AG10803 (cell line): ENCODE measurements at places on chromosomes 4 and X.
A peak's percentile ranks its signal among the peaks of the same experiment; 100 is the strongest.

- no peak for DNase-seq
These were observed 11.2 kb upstream of the FREM3 start for GRCh38 chr4:143711543-143712154.

DNA sequence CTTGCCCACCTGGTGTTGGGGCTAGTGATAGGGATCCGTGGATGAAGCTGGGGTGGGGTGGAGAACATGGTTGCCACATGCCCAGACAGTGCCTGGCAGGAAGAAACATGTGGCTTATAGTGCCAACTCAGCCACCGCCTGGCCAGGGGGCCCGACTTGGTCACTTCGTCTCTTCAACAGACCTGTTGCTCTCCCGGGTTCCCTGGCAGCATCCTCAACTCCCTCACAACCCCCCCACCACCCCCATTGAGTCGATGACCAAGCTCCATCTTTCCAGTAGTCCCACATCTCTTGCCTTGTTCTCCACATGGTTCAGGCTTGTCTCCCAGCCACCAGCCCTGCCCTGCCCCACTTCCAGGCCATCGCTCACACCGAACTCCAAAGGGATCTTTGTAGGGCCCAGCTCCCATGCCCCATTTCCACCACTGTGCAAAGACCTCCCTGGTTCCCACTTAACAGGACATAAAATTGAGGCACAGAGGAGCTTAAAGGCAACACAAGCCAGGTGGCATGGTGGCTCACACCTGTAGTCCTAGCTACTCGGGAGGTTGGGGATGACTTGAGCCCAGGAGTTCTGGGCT lies 7.8 kb downstream of the PNCK start:
- DNase-seq = no peak

- DNase-seq = no peak
These were observed 526.6 kb upstream of the SLIT2 start for GRCh38 chr4:19725130-19725529.

DNA sequence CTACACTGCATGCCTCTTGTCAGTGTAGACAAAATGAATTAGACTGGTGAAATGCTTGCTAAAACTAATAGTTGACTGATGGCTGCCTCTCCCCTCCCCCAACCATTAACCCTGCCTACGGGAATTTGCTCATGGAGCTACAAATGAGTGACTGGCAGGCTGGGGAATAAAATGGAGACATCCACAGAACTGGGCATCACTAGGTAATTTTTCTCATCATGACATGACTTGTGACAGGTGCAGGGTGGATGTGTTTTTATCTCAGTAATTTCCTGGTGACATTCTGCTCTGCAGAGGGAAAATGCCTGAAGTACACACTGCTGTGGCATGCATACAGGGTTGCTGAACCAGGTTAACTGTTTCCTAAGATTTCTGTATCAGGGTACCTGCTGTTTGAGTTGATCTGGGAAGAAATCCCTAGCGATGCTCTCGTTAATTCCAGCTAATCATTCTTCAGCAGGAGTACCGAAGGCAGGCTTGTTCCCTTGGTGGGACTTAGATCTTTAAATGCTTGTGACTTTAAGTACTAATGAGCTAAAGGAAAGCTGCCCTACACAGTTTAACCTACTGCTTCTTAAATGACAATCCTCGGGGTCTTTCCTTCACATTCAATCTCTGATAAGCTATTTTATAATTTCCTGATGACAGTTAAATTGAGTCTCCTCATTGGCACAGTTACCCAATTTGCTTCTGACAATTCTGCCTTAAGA lies 376.3 kb upstream of the LCORL start:
- no peak for DNase-seq

GRCh38 chrX:78111140-78111931 lies 7.3 kb downstream of the PGK1 start:
- no peak for DNase-seq

GRCh38 chr4:82017680-82018079 lies 356.1 kb downstream of the HNRNPD start:
- DNase-seq = peak; percentile 9

- no peak for DNase-seq
These were observed 59.2 kb upstream of the TMEM164 start for GRCh38 chrX:109943740-109944092.

- DNase-seq = no peak
These were observed 126.2 kb upstream of the ANXA10 start for GRCh38 chr4:167966143-167966542.

DNA sequence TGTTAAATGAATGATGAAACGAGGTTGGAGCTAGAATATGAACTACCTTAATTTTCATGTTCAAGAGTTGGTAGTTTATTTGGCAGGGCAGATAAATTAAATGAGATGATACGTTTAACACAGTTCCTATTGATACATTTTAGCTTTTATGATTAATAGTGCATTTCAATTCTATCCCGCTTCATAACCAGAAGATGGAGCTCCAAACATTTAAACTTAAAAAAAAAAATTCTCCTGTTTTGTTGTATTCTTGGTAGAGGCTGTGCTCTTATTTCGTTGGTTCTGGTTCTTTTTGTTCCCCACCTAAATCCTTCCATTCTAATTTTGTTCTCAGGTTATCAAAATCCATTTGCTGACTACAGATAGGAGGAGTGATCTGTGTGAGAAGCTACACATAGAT lies 71.8 kb upstream of the PTPN13 start:
- DNase-seq = peak; percentile 18

- no peak for DNase-seq
These were observed 271.8 kb upstream of the ARX start for GRCh38 chrX:25287521-25287920.

DNA sequence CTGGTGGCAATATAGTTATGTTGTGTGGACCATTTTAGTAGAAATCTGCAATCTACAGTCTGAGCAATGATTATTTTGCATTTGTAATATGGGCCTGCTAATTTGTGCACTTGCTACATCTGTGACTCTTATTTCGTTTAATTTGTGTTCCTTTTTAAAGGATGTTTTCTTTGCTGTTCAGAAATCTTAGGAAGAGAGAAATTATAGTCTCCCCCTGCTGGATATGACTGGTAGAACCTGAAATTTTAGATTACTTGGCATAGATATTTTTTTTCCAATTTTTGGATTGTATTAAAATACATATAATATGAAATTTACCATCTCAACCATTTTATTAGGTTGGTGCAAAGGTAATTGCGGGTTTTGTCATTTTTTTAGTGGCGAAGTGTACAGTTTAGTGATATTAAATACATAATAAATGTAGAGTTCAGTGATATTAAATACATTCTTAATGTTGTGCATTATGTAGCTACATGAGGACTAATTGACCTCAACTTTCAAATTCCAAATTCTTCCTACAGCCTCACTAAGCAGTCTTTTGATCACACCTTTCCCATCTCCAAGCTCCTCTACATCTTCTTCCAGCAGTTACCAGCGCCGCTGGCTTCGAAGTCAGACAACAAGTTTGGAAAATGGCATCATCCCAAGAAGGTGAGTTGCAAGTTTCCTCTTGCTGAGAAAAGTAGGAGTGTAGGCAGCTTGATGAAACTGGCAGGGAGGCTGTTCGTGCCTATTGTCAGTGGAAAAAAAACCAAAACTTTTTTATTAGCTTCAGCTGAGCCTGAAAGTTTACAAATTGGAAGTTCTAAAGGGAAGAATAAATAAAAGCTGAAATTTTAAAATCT lies 82.2 kb downstream of the FNIP2 start:
- DNase-seq = peak; percentile 53

GRCh38 chrX:9884031-9884779 lies 83.0 kb upstream of the CLDN34 start:
- no peak for DNase-seq

GRCh38 chr4:188550296-188550695 lies 411.1 kb downstream of the TRIML1 start:
- peak; percentile 6 for DNase-seq

- DNase-seq = no peak
These were observed 54.5 kb upstream of the BCOR start for GRCh38 chrX:40152173-40152711.

- no peak for DNase-seq
These were observed 37.4 kb downstream of the DAPP1 start for GRCh38 chr4:99853999-99854398.

DNA sequence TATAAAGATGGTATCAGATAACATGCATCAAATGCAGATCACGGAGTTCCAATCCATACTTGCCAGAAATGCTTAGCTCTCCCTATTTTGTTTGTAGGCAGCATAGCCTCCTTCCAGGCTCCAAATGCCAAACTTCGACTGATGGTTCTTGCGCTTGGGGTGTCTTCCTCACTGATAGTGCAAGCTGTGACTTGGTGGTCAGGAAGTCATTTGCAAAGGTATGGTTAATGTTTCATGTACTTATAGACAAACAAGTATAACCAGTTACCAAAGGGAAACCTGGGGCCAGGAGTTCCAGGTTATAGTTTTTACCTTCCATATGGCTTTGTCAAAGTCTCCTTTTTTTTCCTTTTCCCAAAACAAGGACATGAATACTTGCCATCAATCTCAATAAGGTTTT lies 5.3 kb downstream of the CWH43 start:
- no peak for DNase-seq

DNA sequence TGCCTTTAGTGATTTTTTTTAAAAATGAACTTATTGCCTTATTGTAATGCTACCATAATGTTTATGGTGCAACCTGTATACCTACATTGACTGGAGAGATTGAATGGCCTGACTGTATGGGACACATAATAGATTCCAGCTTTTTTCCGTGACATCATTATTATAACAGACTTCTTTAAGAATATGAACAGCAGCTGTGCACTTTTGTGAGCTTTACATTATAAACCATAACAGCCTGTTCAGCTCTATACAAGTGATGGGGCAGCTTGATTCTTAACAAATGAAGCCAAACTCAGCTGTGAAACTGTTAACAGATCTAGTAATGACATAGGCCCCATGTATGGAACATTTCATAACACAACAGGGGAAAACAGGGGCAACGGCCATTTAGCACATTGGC lies 187.0 kb downstream of the BMPR1B start:
- DNase-seq = no peak

DNA sequence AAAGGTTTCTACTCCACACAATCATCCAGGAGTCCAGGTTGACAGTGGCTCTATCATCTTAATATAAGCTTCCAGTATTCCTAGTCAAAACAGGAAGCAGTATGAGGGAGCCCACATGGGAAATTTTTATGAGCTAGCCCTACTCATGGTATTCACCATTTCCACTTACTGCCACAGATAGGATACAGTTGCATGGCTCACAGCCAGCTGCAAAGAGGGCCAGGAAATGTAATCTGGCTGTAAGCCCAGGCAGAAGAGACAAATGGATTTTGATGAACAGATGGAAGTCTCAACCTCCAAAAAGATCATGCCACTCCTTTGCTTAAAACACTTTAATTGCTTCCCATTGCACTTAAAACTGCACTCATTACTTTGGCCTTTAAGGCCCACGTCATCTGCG lies 150.6 kb downstream of the ADAMTS3 start:
- peak; percentile 85 for DNase-seq
